Fibroblast of lung (primary cell): ENCODE measurements at places on chromosomes 5 and 9.

- DNase-seq: no peak
- H3K4me1 ChIP-seq: no peaks in the 10 kb centered on the region
- H3K36me3 ChIP-seq: no peaks in the 10 kb centered on the region
- no peak overlapping the region for H3K4me3 ChIP-seq
- H3K27me3 ChIP-seq: peaks cover 26% of the 10 kb centered on the region
Measured at GRCh38 chr5:1011741-1012312, 3.2 kb downstream of the NKD2 start.

DNA sequence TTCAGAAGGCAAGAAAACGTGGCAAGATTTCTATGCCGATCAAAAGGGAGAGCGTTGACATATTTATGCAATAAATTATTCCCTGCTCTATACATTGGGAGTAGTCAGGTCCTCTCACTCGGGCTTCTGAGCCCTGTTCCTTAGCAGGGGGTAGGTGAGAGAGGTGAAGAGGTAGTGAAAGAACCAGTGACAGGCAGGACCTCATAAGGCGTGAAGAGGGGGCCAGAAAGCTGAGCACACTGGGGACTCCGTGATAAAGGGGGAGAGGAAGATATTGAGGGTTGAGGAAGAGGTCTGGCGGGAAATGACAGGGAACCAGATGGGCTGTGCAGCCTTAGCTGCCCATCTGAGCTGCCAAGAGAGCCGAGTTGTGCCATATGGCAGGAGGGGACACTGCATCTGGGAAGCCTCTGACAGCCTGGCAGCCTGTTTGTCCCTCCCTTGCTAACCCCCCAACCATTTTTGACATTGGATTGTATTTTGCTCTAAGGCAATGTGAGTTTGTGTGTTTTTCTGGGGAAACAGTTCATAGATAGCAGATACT lies 782 bp upstream of the CDC20B start:
- no peak overlapping the region for H3K27ac ChIP-seq
- no peak for DNase-seq
- H3K4me3 ChIP-seq: peak overlapping the region; percentile 49
- peaks cover 29% of the 10 kb centered on the region for H3K27me3 ChIP-seq
- H3K36me3 ChIP-seq: no peaks in the 10 kb centered on the region

GRCh38 chr5:133814152-133814551 lies 154.3 kb downstream of the C5orf15 start:
- no peak overlapping the region for H3K27ac ChIP-seq
- no peak overlapping the region for H3K4me3 ChIP-seq
- H3K36me3 ChIP-seq: no peaks in the 10 kb centered on the region
- no peak for DNase-seq

GRCh38 chr9:120891884-120892747 lies 15.1 kb upstream of the PHF19 start:
- H3K36me3 ChIP-seq: no peaks in the 10 kb centered on the region
- H3K27ac ChIP-seq: no peak overlapping the region
- H3K4me1 ChIP-seq: peaks cover 10% of the 10 kb centered on the region
- DNase-seq: no peak
- no peak overlapping the region for H3K4me3 ChIP-seq
- no peaks in the 10 kb centered on the region for H3K27me3 ChIP-seq

- no peaks in the 10 kb centered on the region for H3K4me1 ChIP-seq
- DNase-seq: peak; percentile 97
- H3K36me3 ChIP-seq: no peaks in the 10 kb centered on the region
- no peak overlapping the region for H3K27ac ChIP-seq
- no peak overlapping the region for H3K4me3 ChIP-seq
Measured at GRCh38 chr5:94433397-94434163, 184.8 kb downstream of the KIAA0825 start.

- H3K4me3 ChIP-seq: no peak overlapping the region
- no peaks in the 10 kb centered on the region for H3K36me3 ChIP-seq
- no peaks in the 10 kb centered on the region for H3K27me3 ChIP-seq
- no peaks in the 10 kb centered on the region for H3K4me1 ChIP-seq
- no peak overlapping the region for H3K27ac ChIP-seq
- peak; percentile 25 for DNase-seq
Measured at GRCh38 chr5:87776785-87777184, 364.1 kb upstream of the CCNH start.

DNA sequence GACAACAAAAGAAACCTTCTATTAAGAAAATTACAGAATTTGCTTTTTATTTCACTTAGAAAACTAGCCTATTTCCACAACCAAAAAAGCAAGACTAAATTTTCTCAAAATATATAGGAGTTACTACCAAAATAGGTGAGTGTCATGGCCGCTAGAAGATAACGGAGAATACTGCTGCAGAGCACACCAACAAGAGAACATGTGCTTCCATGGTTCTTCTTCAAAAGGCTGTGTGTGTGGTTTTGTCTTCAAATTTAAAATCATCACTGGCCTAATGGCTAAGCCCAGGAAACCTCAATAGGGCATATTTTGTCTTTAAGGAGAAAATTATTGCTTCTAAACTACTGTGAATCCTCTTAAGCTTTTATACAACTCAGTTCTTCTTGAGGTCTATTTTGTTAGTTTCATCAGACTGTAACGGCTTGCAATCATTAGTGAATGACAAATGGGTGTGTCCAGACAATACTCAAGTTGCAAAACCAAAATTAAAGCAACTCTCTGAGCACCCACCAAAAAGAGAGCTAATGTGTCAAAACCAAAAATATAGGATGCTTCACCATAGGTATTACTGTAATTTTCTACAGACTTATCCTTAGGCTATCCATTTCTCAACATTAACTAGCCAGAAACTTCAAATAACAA lies 3.3 kb downstream of the SETX start:
- H3K27me3 ChIP-seq: no peaks in the 10 kb centered on the region

DNA sequence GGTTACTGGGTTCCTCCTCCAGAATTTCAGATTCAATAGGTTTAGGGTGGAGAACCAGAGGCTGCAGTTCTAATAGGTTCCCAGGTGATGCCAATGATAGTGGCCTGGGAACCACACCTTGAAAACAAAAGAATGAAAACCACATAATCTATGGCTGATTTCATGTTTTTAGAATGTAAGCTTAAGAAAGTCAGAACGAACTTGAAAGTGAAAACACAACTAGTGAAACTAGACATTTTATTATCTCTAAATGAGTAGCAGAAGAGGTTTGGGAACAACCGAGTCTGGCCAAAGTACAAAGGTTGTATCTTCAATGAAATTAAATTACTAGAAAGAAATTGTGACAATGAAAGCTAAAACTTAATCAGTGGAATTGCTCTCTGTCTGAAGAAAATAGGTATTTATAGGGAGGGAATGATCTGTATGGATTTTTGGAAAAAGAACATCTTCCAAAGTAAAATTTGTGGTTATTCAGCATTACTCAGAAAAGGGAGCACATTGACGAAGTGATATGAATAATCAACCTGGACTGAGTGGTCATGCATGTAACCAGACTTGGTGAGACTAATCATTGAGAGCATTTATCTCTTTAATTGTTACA lies 24.9 kb upstream of the CEP120 start:
- no peaks in the 10 kb centered on the region for H3K4me1 ChIP-seq
- no peaks in the 10 kb centered on the region for H3K27me3 ChIP-seq
- no peak for DNase-seq
- H3K36me3 ChIP-seq: no peaks in the 10 kb centered on the region

- no peaks in the 10 kb centered on the region for H3K36me3 ChIP-seq
- peak; percentile 55 for DNase-seq
- H3K4me3 ChIP-seq: no peak overlapping the region
- H3K4me1 ChIP-seq: no peaks in the 10 kb centered on the region
- H3K27me3 ChIP-seq: no peaks in the 10 kb centered on the region
Measured at GRCh38 chr5:58149345-58149744, 310.5 kb downstream of the PLK2 start.

- peaks cover 40% of the 10 kb centered on the region for H3K27me3 ChIP-seq
- H3K27ac ChIP-seq: no peak overlapping the region
- no peak for DNase-seq
- no peaks in the 10 kb centered on the region for H3K36me3 ChIP-seq
- H3K4me1 ChIP-seq: peaks cover 6% of the 10 kb centered on the region
- H3K4me3 ChIP-seq: no peak overlapping the region
Measured at GRCh38 chr5:55177078-55177477, 4.1 kb upstream of the CDC20B start.

- H3K36me3 ChIP-seq: no peaks in the 10 kb centered on the region
- H3K4me1 ChIP-seq: peaks cover 22% of the 10 kb centered on the region
- DNase-seq: peak; percentile 85
- H3K27me3 ChIP-seq: no peaks in the 10 kb centered on the region
- H3K4me3 ChIP-seq: no peak overlapping the region
Measured at GRCh38 chr9:70121818-70122436, 78.3 kb downstream of the MAMDC2 start.

- DNase-seq: no peak
- no peaks in the 10 kb centered on the region for H3K4me1 ChIP-seq
- H3K4me3 ChIP-seq: no peak overlapping the region
Measured at GRCh38 chr5:155562158-155562557, 548.6 kb downstream of the KIF4B start.

GRCh38 chr5:96093890-96094381 lies 132.3 kb upstream of the ELL2 start:
- no peak overlapping the region for H3K4me3 ChIP-seq
- peaks cover 3% of the 10 kb centered on the region for H3K4me1 ChIP-seq
- H3K36me3 ChIP-seq: no peaks in the 10 kb centered on the region
- DNase-seq: no peak
- no peak overlapping the region for H3K27ac ChIP-seq

DNA sequence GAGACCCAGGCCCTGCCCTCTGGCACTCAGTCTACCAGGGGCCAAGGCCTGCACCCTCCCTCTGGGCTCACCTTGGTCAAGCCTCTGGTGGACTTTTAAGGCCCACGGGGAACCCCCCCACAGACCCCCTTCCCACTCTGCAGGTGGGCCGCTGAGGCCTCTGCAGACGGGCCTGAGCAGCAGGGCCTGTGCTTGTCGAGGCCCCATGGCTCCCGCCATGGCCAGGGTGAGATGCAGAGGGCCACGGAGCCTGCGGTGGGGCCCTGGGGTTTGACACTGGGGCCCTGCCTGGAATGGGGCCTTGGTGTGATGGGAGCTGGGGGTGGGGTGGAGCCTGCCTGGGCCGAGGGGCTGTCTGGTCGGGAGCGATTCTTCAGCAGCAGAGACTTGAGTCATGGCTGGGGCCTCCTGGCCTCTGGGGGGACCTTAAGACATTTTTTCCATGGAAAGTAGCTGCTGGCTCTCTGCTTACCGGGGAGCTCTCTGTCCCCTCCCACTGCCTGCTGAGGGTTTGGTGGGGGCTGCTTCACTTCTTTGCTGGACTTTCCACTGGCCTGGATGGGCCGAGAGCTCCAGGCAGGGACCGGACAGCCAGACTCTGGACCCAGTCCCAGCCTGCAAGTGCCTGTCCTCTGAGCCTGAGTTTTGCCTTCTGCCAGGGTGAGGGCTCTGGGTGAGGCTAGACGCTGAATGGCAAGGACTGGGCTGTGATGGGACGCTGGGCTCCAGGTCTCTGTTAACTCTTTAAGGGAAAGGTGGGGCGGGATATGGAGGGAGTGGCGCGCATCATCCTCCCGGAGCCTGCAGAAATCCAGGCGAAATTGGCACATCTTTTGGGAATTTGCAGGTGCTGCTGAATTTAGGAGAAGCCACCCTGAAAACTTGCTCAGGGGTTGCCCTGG lies 132.2 kb downstream of the RXRA start:
- DNase-seq: peak; percentile 21
- no peaks in the 10 kb centered on the region for H3K36me3 ChIP-seq
- no peaks in the 10 kb centered on the region for H3K27me3 ChIP-seq
- H3K27ac ChIP-seq: no peak overlapping the region

DNA sequence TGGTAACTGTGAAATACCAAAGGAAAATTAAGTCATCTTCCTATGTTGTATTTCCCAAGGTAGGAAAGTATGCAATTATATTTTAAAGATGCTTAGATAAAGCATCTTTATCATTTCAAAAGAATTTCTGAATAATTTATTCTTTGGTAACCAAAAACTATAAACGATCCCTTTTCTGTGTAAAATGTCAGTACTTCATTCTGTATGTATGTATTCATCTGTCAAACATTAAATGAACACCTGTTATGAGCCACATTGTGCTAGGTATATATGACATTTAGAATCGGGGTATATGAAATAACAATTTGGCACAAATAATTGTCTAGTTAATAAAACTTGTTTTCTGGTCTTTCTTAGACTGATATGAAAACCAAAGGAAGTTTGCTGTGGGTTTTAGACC lies 89.4 kb upstream of the DHFR start:
- H3K27ac ChIP-seq: no peak overlapping the region
- H3K27me3 ChIP-seq: no peaks in the 10 kb centered on the region
- no peak overlapping the region for H3K4me3 ChIP-seq
- no peaks in the 10 kb centered on the region for H3K4me1 ChIP-seq
- H3K36me3 ChIP-seq: no peaks in the 10 kb centered on the region

DNA sequence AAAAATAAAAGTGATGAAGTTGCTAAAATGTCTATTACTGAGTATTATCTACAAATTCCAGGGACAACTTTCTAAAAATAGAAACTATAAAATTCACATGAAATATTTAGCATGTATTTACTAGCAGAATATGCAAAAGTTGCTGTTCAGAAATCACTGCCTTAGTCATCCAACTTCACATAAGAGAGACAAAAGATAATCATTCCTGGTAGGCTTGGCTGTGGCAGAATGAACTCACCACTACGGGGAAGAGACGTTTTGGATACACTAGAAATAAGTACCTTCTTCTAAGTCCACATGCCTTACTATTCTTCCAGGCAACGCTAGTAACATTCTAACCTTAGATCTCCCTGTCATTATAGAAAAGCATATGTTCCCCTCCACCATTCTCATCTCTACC lies 272.2 kb downstream of the BNC2 start:
- H3K36me3 ChIP-seq: no peaks in the 10 kb centered on the region
- no peak overlapping the region for H3K27ac ChIP-seq
- DNase-seq: no peak
- no peaks in the 10 kb centered on the region for H3K4me1 ChIP-seq
- no peak overlapping the region for H3K4me3 ChIP-seq
- no peaks in the 10 kb centered on the region for H3K27me3 ChIP-seq

DNA sequence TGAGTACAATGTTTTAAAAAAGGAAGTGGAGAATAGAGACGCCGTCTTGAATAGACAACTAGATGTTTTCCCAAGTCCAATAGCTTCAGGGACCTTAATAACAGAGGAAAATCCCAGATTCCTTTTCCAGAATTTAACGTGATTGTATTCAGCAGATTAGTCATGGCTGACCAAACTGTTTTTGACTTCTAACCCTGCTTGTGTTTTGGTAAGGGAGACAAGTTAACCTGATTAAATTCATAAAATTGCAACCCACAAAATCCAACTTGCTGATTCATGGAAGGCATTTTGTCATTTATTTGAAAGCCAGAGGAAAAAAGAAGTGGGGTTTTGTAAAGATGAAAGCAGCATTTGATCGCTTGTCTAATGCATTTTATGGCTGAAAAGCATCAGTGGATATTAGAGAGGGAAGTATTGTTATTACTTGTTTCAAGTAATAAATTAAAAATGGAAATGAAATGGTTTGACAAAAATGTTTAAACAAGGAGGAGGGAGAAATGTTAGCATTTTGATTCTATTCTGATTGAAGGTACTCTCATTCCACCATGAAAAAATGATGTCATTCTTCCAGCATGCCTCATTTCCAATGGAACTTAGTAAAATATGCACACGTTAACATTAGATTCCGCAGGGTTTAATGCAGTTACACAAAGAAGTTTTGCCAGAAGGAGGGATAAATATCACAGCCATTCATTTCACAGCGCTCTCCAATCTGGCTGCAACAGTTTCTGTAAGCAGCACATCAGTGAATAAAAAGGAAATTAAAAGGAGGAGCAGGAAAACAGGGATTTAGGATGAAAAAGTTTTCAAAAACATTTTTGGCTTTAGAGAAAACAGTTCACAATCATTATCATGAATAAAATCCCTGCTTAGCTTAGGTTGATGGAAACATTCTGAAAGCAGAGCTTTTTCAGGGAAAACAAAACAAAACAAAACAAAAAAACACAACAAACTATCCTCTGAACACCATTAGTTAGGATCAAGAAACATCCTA lies 314.7 kb downstream of the PRR16 start:
- H3K27me3 ChIP-seq: no peaks in the 10 kb centered on the region
- DNase-seq: peak; percentile 90
- H3K4me1 ChIP-seq: peaks cover 2% of the 10 kb centered on the region
- peak overlapping the region; percentile 31 for H3K27ac ChIP-seq
